ENCODE measurements at places on chromosomes 6 and 20. TPM values are rescaled to one million over a fixed set of nuclear protein-coding genes. Genes with fewer than 3 reads are reported as not detected.

DNA sequence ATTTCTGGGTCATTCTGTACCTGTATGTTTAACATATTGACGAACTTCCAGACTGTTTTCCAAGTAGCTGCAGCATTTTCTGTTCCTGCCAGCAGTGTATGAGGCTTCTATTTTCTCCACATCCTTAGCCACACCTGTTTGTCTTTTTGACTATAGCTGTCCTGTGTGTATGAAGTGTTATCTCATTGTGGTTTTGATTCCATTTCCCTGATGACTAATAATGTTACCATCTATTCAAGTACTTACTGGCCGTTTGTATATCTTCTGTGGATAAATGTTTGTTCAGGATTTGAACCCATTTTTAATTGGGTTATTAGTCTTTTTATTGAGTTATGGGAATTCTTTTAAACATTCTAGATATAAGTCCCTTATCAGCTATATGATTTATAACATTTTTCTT, 95.2 kb downstream of the JAG1 start:
- no peak for DNase-seq

- no peak for DNase-seq
Measured at GRCh38 chr6:67433124-67433523, 1202.0 kb upstream of the ADGRB3 start.

DNA sequence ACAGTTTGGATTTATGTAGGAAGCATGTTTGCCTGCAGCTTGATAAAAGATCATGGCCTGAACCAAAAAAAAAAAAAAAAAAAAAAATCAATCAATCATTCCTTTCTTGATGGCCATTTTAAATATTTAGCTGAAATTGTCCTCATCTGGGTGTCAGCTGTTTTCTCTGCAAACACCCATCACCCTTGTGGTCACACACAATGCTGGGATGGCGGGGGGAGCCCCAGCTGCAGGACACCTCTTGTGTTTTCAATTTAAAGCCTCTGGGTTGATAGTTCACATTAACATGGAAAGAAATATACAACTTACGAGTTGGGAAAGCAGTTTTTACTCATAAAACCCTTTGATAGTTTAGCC, 160.4 kb downstream of the ZFP64 start:
- no peak for DNase-seq

GRCh38 chr6:131387562-131388447, 185.2 kb upstream of the ARG1 start:
- DNase-seq = no peak

DNA sequence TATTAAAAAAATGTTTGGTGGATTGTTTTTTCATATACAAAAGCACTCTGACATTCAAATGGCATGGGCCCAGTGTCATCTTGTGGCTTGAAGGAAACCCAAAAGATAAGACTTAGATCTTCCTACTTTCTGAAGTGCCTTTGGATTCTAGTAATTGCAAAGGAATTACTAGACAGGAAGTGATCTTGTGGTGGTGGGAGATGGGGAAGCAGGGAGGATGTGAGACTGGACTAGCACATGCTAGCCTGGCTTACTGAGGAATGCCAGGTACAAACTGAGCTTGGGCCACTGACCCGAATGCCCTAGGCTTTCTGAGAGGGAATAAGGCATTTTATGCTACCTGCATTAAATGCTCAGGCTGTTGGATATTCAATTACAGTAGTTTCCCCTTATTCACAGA, 59.0 kb downstream of the AFG1L start:
- DNase-seq = no peak

DNA sequence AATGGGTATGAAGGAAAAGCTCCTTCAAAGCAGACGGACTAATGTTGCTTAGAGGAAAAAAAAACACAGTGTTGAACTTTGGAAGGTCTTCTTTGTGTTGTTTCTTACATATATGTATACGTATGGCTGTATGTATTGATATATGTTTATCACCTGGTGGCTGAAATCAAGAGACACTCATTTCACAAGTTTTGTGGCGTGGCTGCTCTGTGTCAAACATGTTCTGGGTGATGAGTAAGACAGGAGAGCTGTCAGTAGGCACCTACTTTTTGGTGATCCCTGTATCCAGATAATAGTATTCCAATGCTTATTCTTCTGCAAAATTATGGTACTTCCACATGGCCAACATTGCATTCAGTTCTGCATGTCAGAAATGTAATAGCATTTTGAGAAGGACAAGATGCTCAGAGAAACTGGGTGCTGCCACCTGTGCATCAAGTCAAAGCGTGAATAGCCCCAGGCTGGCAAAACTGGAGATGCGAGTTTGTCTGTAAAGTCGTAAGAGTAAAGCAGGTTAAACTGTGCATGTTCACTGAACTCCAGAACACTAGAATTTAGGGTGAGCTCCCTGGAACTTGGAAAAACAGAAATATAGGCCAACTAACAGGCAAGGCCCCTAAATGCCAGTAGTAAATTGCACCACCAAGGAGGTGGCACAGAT, 67.9 kb downstream of the ARMC2 start:
- DNase-seq = no peak

DNA sequence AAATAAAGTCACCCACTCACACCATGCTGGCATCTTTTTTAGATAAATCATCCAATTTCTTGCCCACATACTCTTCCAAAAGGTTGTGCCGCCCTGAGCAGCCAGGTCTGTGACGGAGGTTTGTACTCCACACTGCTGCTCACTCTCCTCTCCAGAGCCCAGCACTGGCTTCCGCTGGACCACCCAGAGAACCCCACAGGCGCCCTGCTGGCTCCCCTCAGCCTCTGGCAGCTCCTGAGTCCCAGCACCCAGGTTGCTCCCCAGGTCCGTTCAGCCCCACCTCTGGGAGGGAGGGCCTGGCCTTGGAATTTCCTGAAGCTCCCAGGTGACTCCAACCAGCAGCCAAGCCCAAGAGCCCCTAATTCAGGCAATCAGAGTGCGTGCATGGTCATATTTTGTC, 131.7 kb upstream of the CST7 start:
- DNase-seq = no peak

- no peak for DNase-seq
Measured at GRCh38 chr6:23016696-23017095, 447.3 kb downstream of the HDGFL1 start.

- DNase-seq = no peak
Measured at GRCh38 chr6:114033606-114034005, 62.7 kb upstream of the HDAC2 start.

DNA sequence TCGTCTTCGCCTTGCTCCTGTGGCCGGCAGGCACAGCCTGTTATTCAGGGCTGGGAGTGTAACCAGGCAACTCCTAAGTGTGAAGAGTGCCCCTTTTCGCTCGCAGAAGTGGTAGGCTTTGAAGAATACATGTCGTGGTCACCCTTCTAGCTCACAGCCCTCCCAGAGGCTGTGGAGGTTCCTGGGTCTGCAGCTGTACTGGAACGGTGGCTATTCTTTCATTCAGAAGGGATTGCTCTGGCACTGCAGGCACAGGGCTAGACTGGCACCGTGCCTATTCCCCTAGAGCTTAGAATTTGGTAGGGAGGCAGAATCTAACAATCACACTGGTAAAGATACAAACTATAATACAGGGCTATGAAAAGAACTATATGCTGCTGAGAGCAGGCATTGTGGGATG, 1.1 kb upstream of the SRSF12 start:
- DNase-seq = no peak

- no peak for DNase-seq
Measured at GRCh38 chr6:110398778-110399177, 16.6 kb downstream of the DDO start.

DNA sequence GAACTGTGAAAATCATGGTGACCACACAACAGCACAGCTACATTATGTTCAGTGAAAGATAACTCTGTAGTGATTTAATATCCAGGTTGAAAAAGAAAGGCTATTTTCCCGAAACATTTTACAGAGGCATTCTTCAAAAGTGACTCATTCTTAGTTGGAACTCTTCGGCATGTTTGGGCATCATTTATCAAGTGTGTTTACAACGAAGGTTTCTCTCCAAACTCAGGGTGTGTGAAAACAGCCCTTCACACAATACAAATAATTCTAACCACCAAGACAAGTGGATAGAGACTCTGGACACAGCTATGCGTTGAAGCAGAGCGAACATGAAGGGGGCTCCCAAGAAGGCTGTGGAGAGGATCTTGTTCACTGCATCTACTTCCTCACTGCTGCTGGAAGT, 57.6 kb downstream of the CBLN4 start:
- no peak for DNase-seq

GRCh38 chr20:18224968-18225568, 63.3 kb upstream of the ZNF133 start:
- DNase-seq = no peak

- DNase-seq = no peak
Measured at GRCh38 chr20:50283922-50284810, 93.5 kb downstream of the CEBPB start.

GRCh38 chr20:52404671-52405070, 213.1 kb upstream of the ZFP64 start:
- no peak for DNase-seq

GRCh38 chr6:97456070-97456469, 173.1 kb upstream of the MMS22L start:
- no peak for DNase-seq

GRCh38 chr6:95489185-95489863, 88.0 kb upstream of the MANEA start:
- no peak for DNase-seq

DNA sequence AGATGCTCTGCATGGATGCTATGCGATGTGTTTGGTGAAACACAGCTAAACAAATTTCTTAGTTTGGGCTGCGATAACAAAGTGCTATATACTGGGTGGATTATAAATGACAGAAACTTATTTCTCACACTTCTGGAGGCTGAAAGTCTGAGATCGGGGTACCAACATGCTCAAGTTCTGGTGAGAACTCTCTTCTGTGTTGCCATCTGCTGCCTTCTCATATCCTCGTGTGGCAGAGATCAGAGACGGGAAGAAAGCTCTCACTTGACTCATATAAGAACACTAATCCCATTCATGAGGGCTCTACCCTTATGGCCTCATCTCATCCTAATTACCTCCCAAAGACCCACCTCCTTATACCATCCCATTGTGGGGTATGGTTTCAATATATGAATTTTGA, 162.0 kb upstream of the DTNBP1 start:
- no peak for DNase-seq

DNA sequence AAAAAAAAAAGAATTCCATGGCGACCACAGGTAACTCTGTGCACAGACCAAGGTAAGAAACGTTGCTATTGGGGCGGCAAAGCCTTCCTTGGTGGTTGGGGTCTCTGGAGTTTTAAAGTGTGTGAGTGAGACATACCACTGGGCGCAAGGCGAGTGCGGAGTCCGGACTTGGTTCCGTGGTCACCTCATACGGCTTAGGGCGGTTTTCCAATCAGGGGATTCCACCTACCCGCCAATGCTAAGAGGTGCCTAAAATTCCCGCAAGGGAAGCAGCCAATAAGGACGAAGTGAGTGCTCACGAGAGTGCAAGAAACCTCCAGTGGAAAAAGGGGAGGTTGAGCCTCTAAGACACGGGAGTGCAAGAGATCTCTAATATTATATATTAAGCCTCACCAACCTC, 68.6 kb upstream of the PRSS16 start:
- no peak for DNase-seq

DNA sequence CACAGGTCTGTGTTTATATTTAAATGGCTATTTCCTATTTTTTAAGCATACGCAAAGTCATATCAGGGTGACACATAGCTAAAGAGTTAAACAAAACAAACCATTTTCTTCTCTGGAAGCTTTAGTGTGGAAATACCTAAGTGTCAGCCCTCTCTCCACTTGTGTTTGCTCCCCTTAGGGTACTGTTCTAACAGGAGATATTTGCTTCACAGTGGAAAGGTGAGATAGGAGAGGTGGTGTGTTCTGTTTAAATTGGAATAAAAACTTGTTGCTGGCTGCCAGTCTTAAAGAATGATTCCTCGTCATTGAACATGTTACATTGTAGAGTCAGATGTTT, 18.9 kb downstream of the PHACTR2 start:
- DNase-seq = no peak

GRCh38 chr6:160883560-160883959, 108.0 kb upstream of the MAP3K4 start:
- DNase-seq = no peak

GRCh38 chr6:336159-337114, 44.1 kb downstream of the DUSP22 start:
- DNase-seq = no peak

- DNase-seq = no peak
Measured at GRCh38 chr20:32507998-32508774, 76.9 kb downstream of the NOL4L start.

DNA sequence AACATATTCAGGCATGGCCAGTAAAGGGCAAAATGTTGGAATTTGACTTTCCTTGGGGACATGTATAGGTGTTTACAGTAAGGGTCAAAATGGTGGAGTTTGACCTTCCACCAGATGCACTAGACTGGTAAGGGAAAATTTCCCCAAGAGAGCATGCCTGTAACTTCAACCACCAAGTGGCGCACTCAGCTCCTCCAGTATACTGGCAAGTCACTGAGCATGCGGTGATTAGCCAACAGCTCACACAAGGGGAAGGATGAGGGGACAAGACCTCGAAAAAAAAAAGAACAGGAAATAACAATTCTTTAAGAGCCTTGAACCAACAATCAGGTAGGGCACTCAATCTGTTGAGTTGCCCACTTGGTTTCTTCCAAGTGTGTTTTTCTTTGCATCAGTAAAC, 140.9 kb downstream of the EYS start:
- no peak for DNase-seq

DNA sequence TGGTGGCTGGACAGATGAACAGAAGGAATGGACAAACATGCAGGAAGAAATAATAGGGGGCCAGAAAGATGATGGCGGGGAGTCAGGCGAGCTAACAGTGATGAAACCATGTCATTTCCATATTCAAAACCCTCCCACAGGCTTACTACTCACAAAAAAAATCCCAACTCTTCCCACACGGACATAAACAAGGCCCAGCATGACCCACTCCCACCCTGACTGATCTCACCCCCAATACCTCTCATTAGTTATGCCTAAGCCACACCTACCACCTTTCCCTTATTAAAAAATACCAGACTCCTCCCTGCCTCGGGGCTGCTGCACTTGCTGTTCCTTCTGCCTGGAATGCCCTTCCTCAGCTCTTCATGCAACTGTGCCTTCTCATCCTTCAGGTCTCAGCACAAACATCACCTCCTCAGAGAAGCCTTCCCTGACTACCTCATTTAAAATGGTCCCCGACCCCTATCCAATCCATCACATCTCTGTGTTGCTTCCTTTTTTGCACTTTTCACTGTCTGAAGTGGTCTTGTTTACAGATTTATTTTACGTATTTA, 145.8 kb downstream of the PREX1 start:
- no peak for DNase-seq

- DNase-seq = no peak
Measured at GRCh38 chr6:141552463-141552862, 580.3 kb upstream of the GJE1 start.

Gene RGS19
- 23.5 TPM for total RNA-seq

Gene CABLES2
- 3.6 TPM for total RNA-seq

Gene KCNQ5
- 11.8 TPM for total RNA-seq

Gene CCDC170
- not detected for total RNA-seq

Gene GGT7
- 15.0 TPM for total RNA-seq

Gene OXT
- total RNA-seq = not detected

Gene SNAI1
- total RNA-seq = not detected

Gene RAB32
- 0.25 TPM for total RNA-seq

Gene ADAM33
- not detected for total RNA-seq

Gene RIMS1
- not detected for total RNA-seq

Gene IL20RA
- not detected for total RNA-seq

Gene SLC22A23
- 1.3 TPM for total RNA-seq

Gene TDRD6
- total RNA-seq = not detected

Gene HSPA12B
- total RNA-seq = not detected

All from activated naive CD4-positive, alpha-beta T cell treated with anti-CD3 and anti-CD28 coated beads for 36 hours (primary cell).